Activated CD4-positive, alpha-beta T cell treated with anti-CD3 and anti-CD28 coated beads, Interleukin-2, Interleukin-4, amounts not matched to agents 100 ng/mL and 50 ng/mL, durations not matched to agents 16 hours and 8 hours (primary cell): ENCODE measurements at places on chromosomes 12 and 14.

- DNase-seq, result no peak
These were observed 337.7 kb downstream of the TMEM121 start for GRCh38 chr14:105864116-105864515.

GRCh38 chr14:99980299-99980698 is 84.9 kb upstream of the EVL start:
- no peak for DNase-seq

DNA sequence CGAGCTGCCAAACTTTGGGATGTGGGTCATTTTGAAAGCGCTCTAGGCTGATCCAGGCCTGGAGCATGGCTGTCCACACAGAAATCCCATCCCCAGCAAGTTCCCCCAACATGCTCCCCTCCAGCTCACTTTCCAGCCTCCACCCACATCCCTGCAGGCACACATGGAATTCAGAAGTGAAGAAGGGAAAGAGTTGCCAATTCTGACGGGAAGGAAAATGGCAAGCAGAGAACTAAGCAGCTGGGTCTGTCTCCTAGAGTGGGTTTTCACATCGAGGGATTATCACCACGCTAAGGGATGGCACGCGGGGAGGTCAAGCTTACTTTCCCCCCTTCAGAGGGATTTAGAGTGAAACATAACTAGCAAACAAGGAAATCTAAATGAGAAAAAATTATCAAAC is 142.3 kb downstream of the RIMBP2 start:
- no peak for DNase-seq

GRCh38 chr12:61821381-61821780 is 438.8 kb upstream of the USP15 start:
- no peak for DNase-seq

DNA sequence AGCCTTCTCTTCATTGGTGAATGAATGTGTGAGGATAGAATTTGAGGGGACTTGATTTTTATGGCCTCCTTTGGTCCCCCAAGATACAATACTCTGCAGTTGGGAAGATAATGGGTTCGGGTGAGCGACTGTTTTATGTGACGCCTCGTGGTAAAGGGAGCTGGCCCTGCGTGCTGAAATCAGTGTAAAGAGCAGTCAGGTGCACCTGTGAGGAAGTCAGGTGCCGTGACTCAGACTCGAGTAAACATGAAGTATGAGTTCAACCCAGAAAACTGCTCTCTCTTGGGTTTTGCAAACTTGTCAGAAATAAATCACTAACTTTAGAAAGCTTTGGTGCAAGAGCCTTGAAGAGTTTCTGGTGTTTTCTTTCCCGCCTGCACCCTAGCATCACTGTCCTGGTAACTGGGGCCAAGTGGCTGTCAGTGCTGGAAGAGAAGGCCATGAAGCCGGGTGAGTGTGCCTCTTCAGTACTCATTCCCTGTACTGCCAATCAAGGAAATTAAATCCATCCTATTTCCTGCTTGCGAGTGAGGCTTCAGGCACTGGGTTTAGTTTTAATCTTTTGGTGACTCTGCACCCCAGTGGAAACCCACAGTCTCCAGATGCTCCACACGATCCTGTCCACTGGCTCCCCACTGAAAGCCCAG is 59.2 kb downstream of the AACS start:
- no peak for DNase-seq

DNA sequence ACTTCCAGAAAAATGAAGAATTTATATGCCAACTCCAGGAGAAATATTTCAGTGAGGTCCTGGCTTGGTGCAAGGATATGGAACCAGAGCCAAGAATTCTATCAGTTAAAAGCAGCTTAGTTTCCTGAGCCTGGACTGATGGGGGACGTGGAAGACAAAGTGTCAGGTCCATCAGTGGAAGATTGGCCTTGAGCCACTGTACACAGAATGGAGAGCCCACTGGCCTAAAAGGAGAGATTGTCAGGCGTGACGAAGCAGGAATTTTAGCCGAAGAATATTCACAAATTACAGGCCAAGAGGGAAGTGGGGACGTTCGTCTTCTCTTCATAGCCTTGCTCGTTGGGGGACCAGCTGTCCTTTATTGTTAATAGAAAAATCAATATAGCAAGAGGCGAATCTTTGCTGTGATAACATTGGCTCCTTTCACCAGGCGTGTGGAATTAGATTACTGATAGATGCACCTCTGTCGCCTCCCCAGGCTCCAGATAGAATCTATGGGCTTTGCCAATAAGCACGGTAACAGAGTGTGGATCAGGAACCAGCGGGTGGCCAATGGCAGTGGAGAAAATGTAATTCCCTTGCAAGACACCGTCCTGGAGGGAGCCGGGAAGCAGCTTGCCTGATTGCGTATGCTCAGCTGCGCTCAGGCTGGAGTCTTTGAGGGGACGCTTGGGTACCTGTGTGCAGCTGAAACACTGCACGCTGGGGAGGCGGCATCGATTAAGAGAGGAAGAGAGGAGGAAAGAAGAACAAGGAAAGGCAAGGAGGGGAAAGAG is 56.4 kb downstream of the TMEM132C start:
- DNase-seq, result no peak

DNA sequence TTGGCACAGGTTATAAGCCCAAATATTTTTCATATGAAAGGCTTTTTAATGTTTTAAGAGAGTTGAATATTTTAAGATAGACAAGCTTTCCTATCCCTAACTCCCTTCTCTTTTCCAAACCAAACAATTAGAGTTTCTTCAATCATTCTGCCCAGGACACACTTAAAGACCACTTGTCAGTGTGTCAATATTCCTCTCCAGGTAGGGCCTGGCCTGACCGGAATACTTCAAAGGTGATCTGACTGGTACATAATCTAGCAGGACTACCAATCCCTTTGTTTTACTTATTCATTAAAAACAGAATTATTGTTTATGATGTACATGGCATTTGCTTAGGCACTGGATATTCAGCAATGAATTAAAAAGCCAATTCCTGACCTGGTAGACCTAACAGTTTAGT is 24.2 kb upstream of the SNRPF start:
- no peak for DNase-seq

- DNase-seq, result peak; percentile 10
These were observed 627 bp downstream of the CPM start for GRCh38 chr12:68932128-68932960.

GRCh38 chr14:53473480-53473879 is 320.4 kb upstream of the DDHD1 start:
- no peak for DNase-seq

DNA sequence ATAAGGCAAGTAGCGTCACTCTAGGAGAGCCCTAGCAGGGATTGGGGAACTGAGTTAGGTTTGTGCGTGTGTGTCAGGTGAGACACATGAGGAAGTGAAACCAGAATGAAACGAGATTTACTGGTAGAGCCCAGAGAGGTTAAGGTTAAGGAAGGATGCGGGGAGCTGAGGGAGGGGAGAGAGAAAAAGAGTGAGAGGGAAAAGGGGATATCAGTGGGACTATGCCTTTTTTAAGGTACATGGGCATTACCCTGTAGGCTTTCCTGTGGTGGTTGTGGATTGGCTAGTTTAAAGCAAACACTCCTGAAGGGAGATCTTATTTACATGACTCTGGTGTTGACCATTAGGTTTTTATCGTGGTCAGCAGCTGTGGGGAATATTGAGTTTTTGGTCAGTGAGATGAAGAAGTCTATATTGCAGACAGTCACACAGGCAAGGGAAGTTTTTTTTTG is 13.9 kb downstream of the ZDHHC17 start:
- DNase-seq, result no peak

DNA sequence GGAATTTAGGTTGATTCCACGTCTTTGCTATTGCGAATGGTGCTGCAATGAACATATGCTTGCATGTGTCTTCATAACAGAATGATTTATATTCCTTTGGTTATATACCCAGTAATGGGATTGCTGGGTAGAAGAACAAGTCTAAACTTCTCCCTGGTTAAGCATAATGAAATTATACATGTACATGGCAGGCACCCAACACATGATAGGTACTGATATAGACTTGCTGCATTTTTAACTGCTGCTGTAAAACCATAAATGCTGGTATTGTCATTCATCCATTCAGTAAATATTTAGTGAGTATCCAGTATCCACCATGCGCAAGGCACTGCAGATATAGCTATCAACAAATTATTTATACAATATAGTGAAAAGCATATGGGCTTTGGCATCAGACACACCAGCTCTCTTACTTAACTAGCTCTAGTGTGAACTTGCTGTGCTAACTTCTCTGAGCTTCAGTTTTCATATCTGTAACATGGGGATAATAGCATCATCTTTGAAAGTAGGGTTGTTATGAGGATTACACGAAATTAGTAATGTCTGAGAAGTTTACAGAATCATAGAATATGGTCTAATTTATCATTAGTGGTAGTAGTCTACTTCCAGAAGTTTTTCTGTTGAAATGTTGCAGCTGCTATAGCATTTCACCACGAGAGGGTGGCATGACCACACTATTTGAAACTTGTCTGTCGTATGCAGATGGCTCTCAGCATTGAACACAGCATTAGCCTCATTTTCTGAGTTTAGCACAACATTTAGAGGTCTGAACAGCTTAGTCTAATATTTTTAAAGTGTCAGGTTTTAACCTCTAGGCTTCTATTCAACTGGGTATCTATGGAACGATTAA is 32.0 kb upstream of the SEL1L start:
- DNase-seq, result peak; percentile 39

GRCh38 chr12:127592245-127592644 is 674.7 kb upstream of the TMEM132C start:
- no peak for DNase-seq

GRCh38 chr14:86086962-86087361 is 557.0 kb downstream of the FLRT2 start:
- DNase-seq, result no peak

DNA sequence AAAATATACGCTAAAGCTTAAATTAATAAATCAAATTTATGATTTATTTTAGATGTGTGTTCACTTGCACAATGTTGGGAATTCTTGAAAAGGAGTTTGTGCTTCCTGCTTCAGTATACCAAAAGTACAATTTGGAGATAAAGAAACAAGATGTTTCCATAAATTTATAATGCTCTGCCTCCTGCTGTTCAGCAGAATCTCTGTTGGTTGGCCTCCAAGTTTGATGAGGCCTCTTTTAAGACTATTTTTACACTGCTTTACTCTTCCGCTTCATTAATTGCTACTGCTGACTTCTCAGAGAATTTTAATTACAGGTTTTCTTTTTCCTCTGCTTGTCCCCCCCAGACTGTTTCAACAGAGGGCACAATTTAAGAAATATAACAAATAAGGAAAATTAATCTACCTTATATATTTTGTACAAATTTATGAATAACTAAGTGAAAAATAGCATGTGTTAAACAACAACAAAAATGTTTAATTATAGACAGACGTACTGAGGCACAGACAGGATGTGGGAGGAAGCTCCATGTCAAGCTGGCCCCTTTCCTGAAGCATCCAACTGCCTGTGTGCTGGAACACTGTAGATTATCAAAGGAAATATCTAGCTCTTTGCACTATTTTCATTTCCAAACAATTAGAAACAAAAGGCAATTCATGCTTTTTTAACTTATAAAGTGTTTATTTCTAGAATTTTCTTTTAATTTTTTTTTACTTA is 83.9 kb downstream of the PIK3C2G start:
- DNase-seq, result no peak

- no peak for DNase-seq
These were observed 91.6 kb downstream of the HELB start for GRCh38 chr12:66393890-66394289.

- no peak for DNase-seq
These were observed 294.6 kb downstream of the NUAK1 start for GRCh38 chr12:105843986-105844760.

GRCh38 chr14:92926180-92926845 is 3.4 kb downstream of the CHGA start:
- DNase-seq, result no peak

DNA sequence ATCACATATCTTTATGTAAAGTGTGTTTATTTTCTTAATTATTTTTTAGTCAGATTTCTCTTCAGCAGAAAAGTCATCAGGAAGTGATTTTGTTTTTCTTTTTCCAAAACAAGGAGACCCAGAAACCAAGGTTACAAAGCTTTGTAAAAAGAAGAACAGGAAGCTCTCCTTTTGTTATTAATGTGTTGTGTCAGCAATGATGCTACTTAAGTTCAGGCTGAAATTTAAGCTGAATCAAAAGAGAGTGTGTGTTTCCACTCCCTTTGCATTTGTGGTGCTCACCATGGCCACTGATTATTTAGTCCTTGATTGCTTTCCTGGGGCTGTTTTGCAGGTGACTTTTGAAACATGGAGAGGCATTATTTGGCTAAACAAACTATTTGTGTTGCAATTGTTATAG is 155.3 kb upstream of the ATP2B1 start:
- DNase-seq, result peak; percentile 63

DNA sequence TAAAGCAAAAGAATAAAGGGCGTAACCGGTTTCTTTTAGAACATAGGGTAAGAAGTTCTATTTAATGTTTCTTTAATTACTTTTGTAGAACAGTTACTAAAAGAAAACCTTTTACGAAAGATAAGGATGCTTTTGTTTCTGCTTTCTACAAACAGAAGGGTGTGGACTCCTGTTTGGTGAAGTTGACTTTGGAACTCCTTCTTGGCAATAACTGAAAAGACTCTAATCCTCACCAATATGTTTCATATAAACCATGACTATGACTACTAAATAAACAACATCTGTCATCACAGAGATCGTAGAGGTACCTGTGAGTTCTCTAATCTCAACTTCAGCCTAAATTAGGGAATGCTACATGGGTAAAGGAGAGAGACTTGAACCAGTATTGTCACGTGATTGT is 210.8 kb upstream of the FLRT2 start:
- no peak for DNase-seq

DNA sequence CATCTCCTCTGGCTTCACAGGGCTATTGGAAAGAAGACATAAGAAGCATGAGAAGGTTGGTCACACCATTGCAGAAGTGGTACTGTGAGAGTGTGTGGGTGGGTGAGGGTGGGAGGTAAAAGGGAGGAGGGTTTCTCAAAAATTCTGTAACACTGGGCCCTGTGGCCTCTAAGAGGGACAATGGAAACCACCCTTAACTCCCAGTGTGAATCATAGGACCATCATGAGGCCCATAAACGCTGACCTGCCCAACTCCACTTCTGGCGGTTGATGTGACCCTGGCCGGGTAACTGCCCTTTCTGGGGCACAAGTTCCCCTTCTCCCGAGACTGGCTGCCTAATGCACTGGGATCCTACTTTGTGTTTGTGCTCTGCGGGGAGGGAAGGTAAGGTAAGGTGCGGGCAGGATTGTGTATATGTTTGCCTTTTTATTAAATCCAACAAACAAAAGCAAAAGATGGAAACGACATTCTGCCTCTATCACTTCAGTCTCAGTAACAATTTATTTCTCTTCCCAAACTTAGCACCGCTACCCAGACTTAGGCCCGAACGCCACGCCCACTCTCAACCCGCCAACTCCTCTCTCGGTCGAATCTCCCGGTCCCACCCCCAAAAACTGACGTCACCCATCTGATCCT is 551 bp downstream of the METTL1 start:
- DNase-seq, result peak; percentile 92

DNA sequence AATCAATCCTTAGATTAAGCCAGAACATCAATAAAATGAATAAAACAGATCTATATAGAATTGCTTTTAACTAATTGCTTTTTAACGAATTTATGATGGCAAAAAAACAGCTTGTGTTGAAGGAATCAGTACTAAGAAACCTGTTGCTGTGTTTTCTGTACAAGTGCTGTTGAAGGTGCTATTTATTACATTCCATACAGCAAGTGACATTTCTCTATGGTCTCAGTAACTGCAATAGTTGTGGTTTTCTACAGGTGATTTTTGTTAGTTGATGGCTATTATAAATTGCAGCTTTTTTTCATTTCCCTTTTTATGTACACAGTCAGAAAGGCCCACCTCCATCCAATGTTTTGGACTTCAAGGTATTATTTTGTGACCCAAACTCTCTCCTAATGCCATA is 56.6 kb downstream of the SLC2A13 start:
- DNase-seq, result no peak

- DNase-seq, result no peak
These were observed 134.1 kb upstream of the KRAS start for GRCh38 chr12:25384893-25385248.
